ENCODE measurements at places on chromosomes 1 and 21.

DNA sequence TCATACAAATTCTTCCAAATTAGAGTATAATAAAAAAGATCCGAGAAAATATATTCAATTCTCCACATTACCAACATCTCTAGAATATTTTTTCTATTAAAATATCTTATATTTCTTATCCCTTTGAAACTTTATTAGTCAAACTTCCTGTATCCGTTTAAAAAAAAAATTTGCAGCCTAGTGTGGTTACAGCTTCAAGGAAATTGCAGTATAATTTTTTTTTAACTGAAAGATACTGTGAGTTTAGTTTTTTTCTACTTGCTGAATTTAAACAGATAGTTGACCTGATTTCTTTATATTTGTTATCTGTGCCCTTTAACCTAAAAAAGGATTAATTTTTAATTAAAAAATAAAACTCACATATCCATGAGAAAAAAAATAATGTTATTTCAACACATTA is 1.5 kb downstream of the RGS18 start:
- DNase-seq = peak; percentile 48

DNA sequence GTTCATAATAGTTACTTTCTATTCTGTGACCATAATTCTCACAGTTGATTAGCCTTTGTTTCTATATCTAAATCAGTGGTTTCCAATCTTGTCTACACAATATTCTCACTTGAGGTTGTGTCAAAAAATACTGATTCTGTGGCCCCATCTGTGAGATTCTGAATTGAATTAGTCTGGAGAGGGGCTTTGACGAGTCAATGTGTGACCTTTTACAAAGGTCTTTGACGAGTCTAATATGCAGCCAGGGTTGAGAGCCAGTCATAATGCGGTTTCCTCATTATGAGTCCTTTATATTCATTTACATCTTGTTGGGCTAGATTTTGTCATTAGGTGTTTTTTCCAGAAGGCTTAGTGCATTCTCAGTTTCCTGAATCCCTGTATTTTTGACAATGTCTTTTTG is 19.7 kb downstream of the FCRL5 start:
- no peak for DNase-seq

GRCh38 chr1:229325853-229326487 is 16.9 kb downstream of the CCSAP start:
- DNase-seq = no peak

GRCh38 chr1:58755468-58755872 is 28.4 kb downstream of the JUN start:
- peak; percentile 100 for DNase-seq

DNA sequence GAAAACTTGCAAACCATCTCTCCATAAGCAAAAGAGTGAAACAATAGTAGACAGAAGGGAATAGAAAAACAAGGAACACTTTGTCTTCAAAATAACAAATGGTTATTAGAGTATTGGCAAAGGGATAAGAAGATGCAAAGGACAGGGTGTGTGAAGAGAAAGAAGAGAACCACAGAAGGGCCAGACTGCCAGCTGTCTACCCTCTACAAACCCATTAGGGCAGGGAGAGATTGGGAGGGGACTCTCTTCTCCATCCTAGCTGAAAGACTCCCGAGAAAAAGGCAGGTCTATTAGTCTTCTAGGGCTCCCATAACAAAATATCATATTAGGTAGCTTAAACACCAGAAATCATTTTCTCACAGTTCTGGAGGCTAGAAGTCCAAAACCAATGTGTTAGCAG is 292.8 kb downstream of the PTBP2 start:
- no peak for DNase-seq

DNA sequence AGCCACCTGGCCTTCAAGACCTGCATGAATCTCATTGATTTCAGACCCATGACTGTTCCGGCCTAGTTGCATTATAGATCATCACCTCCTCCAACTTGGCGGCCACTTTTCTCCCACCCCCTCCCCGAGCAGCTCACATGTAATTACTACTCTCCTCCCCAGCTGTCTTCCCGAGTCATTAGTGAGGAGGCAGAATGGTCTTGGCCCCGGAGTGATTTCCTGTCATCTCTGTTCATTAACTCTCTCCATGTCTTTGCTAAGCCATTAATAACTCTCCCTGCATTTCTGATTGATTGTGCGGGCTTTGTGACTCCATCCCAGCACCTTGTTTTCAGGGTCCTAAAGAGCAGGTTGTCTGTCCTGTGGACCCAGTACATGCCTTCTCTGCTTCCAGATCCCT is 75.6 kb upstream of the CNTN2 start:
- no peak for DNase-seq

GRCh38 chr1:45953934-45954847 is 150.8 kb downstream of the MAST2 start:
- no peak for DNase-seq

DNA sequence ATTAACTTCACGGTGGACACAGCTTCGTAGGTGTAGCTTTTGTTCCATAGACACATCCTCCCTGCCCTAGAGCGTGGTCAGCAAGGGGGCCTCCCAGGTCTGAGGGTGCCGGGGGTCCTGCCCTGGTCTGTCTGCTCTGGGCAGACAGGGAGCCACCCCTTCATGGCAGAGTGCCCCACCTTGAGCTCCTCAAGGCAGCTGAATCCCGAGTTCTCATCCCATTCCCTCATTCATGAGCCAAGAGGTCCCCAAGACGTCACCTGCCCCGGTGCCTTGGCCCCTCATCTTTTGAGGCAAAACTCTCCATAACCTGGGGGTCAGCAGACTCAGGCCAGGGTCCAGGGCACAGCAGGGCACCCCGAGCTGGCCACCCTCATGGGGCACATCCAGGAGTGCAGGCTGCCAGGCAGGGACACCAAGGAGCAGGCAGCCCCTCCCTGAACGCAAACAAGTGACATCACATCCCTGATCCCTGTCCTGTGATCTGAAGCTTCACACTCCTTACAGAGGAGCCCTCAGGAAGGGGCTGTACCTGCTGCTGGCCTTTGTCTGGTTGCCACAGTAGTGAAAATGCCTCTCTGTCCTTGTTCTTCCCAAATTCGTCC is 23.3 kb downstream of the UBASH3A start:
- no peak for DNase-seq

DNA sequence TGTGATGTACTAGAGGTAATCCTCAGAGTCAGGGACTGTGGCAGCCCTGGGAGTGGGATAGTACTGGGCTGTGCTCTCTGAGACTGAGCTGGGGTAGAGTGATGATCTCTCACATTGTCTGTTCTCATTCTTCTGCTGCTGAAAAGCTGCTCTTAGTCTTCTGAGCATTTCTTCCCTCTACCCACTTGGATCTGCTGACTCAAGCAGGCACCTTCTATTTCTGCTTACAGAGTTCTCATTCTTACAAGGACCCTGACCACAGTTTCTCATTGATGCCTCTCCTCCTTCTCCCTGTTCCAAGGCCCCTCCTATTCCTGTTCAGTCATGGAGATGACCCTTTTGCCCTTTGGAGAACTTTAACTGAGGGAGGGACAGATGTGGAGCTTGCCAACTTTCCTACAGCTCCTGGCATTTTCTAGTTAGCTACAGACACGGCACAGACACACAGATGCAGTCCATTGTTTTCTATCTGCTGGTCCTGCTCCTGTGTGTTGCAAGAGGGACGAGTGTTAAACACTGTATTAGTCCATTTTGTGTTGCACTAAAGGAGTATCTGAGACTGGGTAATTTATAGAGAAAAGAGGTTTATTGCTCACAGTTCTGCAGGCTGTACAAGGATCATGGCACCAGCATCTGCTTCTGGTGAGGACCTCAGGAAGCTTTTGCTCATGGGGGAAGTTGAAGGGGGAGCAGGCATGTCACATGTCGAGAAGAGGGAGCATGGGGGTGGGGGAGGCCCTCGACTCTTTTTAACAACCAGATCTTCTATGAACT is 12.3 kb downstream of the MAPKAPK2 start:
- DNase-seq = no peak

DNA sequence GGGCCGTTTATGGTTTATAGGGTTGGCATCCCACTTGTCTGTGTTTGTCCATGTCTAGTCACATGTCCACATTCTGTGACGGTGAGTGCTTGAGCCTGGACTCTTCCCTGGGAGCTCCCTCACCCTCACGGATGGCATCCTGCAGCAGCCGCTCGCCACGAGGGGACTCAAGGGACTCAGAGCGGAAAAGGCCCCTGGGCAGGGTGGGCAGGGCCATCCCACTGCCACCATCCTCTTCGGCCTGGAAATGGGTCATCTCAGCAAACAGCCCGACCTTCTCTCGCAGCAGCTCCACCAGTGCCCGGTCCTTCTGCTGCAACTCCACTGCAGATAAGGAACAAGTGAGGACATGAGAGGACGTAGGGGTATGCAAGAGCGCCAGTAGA is 11.1 kb downstream of the RXFP4 start:
- DNase-seq = no peak

DNA sequence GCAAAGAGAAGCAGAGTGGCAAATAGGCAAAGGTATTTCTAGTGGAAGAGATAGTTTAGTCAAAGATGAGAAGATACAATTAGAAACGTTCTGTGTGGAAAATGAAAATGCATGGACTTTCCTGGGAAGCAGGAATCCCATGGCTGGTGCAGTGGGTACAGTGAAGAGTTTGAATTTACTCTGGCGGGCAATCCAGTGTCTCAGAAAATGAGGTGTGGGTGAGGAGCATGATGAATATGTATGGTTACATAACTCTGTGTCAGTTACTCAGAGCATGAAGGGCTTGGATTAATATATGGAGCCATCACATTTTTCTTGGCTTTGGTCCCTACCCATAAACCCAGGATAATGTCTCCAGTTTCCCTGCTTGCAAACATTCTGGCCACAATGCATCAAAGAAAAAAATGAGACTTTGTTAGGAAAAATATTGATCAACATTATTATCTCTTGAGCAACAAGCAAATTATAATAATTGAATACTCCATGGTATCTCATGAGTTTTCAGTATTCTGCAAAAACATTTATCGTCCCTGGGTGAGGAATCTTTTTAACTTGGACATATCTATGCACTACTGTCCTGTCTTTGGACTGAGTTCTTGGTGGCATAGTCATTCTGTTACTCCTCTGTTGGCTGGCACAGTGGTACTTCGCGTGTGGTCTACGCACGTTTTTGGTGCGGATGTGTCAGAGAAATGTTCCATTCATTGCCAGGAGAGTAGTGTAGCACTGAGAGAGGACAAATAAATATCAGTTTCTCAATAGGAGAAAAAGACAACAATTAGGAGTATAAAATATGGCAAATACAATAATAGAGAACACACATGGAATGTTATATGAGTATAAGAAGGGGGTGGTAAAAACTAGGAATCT is 173.7 kb upstream of the C1orf105 start:
- no peak for DNase-seq

DNA sequence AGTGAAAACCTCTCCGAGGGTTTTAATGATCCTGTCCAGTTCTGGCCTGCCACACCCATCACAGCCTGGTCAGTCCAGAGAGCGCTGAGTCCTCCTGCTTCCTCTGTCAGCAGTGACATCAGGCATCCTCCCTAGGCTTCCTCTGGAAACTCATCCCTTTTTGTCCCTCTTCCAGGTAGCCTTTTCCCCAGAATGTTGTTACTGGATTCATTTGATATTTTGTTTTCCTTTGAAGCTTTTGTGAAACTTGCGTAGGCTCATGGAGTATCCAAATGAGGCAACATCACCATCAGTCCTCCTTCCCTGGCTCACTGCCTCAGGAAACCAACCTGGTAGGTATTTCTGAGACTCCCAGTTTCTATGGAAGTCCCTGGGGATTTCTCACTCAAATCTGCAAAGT is 27.0 kb upstream of the IGSF3 start:
- DNase-seq = no peak

- DNase-seq = no peak
Measured at GRCh38 chr1:67685558-67686266, 711 bp downstream of the GADD45A start.

DNA sequence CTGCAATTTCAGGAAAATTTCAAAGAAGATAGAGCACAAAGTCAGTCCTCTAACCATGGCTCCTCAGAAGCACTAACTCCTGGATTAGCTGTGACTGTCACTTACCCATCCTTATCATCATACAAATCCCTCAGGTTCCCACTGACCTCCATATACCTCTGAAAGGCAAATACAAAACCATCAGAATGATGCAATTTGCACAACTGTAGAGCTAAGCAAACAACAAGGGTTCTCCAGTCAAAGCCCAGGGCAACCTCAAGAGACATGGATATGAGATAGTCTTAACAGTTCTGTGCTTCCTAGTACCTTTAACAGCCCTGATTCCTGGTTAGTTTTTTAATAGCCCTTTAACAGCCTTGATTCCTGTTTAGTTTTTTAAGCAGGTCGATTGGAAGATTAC is 2.1 kb downstream of the SF3A3 start:
- DNase-seq = no peak

DNA sequence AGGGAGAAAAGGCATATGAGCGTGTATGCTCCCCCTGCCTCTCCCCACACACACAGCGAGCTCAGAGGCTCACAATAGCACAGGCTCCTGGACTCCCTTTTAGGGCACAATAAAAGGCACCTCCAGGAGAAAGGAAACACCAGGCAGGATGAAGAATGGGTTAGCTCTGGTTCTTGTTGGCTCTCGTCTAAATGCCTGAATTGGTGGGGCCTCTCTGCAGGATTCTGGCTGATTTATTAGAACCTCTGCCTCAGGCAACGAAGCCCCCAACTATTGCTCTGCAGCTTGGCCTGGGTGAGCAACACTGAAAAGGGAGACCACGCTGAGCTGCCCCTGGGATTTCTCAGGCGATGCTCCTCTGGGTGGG is 590.9 kb upstream of the PLXNA2 start:
- no peak for DNase-seq

DNA sequence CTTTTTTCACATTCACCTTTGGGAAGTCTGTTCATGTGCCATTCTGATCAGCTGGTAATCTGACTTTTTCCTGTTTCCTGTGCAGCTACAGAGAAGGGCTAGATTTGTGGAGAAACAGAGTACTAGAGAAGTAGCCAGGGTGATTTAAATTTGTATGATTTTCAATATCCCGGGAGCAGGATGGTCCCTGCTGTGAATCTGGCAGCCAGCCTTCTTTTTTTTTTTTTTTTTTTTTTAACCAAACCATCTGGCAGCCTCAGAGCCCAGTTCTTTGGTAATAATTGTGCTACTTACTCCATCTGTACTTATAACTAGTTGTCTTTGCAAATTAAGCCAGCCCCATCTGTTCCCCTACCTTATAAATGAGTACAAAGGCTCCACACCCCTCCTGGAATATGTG is 248.6 kb upstream of the DEPDC1 start:
- no peak for DNase-seq

DNA sequence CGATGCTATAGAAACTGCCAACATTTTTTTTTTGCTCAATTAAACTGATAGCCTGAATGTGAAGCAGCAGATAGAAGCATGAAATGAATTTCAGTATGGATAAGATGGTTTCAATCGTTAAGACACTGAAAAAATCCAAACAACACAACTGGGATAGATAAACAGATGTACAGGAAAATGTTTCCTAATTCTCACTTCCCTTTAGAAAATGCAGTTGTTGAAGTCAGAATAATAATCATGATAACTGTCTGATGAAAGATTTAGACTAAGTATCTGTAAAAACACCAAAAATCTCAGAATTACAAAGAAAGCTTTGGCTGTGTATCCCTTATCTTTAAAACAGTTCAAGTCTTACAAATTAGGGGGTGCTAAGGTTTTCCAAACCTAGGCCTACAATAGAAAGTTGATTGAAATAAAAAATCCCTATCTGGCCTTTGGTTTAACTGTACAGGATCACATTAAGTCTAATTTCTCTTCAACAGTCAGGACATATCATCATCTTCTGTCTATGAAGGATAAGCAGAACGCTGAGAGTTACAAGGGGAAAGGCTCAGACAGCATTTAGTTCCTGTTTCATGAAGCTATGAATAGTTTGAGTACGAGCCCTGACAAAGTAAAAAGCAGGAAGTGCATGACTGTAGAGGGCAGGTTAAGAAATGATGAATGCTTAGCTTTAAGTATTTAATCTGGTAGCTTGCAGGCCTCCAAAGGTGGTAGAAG is 203.2 kb downstream of the APP start:
- peak; percentile 73 for DNase-seq
